ENCODE measurements at places on chromosomes 2 and 18. TPM values are rescaled to one million over a fixed set of nuclear protein-coding genes. Genes with fewer than 3 reads are reported as not detected.
A peak's percentile ranks its signal among the peaks of the same experiment; 100 is the strongest.

The STON1 gene
- 3.1 TPM for polyA plus RNA-seq

The RSAD2 gene
- polyA plus RNA-seq: not detected

The RNF144A gene
- 0.47 TPM for polyA plus RNA-seq

The PID1 gene
- polyA plus RNA-seq: 1.1 TPM

The DSG4 gene
- not detected for polyA plus RNA-seq

The ELOA2 gene
- not detected for polyA plus RNA-seq

The AMER3 gene
- polyA plus RNA-seq: not detected

The L3MBTL4 gene
- 0.02 TPM for polyA plus RNA-seq

The G6PC2 gene
- polyA plus RNA-seq: not detected

The BARD1 gene
- polyA plus RNA-seq: 3.1 TPM

DNA sequence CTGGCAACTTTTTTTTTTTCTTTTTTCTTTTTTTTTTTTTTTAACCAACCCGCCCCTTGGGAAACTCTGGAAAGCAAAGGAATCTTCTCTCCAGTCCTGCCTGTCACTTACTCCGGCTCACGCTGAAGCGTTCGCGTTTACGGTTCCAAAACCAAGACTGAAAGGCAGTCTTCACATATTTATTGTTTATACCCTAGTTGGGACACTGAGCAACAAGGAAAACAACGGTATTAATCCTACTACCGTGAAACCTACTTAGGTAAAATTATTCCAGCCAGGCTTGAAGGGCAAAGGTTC, 125.4 kb downstream of the OSBPL1A start:
- peak; percentile 72 for DNase-seq

GRCh38 chr18:12027046-12027445, 45.7 kb downstream of the IMPA2 start:
- DNase-seq: no peak

GRCh38 chr18:50751947-50752346, 67.9 kb downstream of the MRO start:
- DNase-seq: no peak

DNA sequence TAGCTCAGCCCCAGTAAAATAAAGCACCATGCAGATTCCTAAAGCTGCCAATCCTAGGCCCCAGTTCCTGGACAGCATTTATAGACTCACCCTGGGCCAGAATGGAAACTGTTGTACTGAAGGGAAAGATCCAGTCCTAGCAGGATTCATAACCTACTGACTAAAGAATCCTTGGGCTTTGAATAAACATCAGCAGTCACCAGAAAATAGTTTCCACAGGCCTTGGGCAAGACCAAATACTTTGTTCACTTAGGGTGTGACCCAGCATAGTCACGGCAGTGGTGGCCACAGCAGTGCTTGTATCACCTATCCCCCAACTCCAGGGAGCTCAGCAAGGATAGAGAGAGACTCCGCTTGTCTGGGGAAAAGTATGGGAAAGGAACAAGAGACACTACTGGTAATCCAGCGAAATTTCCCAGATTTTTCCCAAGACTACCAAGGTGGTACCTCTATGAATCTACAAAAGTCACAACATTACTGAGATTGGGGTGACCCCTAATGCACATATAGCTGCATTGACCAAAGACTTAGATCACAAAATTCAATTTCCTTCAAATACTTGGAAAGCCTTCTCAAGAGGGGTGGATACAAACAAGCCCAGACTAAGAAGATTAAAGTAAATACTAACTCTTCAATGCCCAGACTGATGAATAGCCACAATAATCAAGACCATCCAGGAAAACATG, 748.1 kb upstream of the LRATD1 start:
- DNase-seq: no peak

DNA sequence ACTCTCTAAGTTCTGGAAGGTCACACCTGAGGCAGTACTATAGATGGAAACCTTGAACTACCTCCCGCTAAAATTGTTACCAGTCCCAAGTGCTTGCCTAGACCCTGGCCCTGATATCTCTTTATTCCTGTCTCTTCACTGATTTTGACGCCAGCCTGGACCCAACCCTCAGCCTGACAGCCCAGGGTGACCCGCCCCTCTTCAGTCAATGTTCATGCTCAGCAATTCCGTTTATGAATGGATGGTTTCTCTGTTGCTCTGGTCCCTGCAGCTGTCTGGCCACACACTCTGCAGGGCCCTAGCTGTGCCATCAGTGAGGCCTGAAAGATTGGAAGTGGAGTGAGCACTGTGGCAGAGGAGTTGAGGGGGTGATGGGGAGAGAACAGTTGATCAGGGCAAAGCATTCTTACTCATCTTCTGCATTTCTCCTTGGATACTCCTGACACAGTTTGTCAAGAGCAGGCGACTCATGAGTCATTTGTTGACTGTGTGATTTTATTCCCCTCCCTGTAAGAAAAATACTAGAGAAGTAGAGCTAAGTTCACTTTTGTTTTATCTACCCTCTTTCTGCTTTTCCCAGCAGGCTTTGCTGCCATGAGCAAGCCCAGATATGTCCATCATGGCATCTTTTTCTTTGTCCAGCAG, 46.0 kb downstream of the NPAS2 start:
- peak; percentile 84 for DNase-seq

DNA sequence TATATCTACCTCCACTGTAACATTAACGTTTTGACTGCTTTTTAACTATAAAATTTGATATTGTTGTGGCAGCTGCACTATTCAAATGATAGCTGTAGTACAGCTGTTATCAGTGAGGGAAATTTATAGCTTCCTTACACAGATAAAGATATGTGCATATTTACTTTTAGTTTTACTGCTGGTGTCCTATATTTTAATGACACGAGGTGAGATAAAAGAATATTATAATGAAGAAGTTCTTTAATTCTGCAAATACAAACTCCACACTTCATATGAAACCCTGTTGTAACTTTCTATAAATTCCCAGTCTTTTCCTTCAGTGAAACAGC, 427.8 kb upstream of the ZEB2 start:
- no peak for DNase-seq

DNA sequence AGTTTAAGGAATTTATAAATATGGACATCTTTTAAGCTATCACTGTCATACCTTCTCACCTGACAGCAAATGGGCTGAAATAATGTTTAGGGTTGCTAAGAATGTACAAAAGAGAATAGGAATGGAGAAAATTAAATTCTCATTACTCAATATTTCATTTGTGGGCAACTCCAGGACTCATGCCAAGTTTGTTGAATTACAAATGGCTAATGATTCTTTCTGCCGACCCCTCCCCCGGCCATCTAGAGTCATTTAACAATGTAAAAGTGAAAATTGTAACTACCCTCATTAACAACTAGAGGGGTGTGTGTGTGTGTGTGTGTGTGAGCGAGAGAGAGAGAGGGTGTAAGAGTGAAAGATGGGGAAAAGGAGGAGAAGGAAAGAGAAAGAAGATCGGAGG, 708.5 kb upstream of the FAM98A start:
- DNase-seq: no peak

GRCh38 chr2:62501069-62501468, 4.9 kb downstream of the TMEM17 start:
- no peak for DNase-seq

DNA sequence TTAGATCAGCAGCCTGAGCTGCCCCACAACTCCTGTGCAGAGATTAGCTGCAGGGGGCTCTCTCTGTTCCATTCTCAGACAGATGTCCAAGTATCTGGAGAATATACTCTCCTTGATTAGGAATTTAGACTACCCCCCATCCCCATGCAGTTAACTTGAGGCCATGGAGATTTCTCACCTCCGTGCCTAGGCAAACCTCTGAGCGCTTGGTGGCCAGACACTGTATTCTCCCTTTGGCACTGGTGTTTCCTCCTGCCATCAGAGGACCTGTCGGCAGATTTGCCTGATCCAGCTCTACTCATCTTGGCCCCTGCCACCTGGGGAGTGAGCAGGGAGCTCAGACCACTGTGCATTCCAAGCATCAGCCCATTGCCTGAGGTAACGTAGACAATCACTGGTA, 48.3 kb downstream of the ZNF804A start:
- DNase-seq: no peak

- DNase-seq: no peak
These were observed 156.4 kb upstream of the ITGA4 start for GRCh38 chr2:181300600-181301291.

GRCh38 chr2:209147981-209148380, 275.9 kb upstream of the MAP2 start:
- no peak for DNase-seq

DNA sequence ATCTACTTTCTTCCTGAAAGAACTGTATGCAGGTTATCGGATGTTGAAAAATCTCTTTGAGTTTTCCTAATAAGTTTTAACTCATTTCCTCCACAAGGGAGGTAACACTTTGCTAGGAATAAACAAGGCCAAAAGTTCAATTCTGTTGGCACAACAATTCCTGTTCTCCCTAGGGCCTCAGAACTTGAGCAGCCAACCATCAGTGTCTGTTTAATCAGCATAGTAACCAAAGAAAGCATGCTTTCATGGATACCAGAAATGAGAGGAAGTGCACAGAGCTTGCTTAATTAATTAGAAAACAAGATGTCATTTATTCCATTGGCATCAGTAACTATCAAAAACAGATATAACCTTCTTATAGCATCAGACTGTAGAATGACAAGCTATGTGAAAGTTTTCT, 503.2 kb upstream of the CNTNAP5 start:
- no peak for DNase-seq

GRCh38 chr2:160221391-160222276, 21.6 kb upstream of the ITGB6 start:
- DNase-seq: peak; percentile 64

GRCh38 chr2:231187736-231188505, 10.5 kb upstream of the ARMC9 start:
- peak; percentile 24 for DNase-seq

DNA sequence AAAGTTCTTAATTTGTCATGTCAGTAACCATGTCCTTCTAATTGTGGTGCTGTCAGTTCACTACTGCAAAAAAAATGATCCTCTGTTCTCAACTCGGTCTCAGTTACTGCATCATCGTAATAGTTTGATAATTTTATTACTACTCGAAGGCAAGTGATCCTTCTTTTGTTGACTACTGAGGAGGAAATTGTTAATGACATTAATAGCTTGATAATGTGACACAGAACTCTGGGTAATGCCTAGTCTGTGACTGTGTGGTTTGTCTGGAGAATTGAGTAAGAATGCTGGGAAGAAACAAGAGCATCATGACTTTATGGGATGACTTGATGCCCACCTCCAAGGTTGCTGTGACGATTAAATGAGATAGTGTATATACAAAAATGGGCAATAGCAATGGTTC, 267.2 kb downstream of the LRRTM1 start:
- DNase-seq: no peak

DNA sequence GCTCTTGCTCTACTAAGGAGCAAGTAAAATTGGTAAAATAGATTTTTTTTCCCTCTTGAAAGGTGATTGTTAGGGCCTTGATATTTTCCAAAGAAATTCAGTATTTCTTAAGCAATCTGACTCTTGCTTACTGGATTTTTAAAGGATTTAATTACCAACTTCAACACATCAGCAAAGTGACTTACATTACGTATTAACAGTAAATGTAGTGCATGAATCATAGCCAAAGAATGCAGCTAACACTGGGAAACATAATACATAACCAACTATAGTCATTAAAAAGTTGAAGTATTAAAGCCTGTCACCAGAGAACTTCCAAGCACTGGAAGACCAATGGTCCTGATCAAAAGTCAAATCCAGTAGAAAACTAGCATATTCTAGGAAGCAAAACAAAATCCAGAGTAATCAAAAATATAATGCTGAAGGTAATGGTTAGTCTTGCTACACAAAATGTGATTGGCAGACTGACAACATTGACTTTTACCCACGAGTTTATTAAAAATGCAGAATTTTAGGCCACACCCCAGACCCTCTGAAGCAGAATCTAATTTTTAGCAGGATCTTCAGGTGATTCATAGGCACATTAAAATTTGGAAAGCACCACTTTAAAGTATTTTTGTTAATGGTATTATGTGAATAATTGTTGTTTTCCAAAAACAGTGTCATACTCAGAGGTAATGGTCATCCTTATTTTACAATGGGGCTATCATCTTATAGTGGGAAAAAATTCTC, 31.8 kb upstream of the CAVIN2 start:
- DNase-seq: peak; percentile 90

DNA sequence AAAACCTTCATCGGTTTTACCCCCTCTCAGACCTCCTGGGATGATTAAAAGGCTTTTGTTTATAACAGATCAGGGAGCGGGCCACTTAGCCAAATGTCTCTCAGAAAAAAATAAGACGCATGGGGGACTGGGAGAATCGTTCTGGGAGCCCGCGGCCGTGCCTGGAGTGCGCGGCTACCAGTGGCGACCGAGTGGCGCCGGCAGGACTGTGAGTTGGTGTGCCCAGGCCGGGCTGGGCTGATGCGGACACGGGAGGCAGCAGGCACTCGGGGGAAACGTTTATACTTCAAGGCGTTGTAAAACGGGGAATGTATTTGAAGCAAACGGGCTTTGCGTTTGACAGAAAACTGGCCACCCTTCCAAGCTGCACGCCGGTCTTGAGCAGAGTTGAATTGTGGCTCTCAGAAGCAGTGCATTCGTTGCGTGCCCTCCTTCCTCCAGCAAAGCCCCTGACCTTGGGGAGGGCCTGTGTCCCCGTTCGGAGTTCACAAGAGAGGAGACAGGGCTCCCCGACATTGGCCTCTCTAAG, 4.7 kb upstream of the HOXD10 start:
- no peak for DNase-seq

DNA sequence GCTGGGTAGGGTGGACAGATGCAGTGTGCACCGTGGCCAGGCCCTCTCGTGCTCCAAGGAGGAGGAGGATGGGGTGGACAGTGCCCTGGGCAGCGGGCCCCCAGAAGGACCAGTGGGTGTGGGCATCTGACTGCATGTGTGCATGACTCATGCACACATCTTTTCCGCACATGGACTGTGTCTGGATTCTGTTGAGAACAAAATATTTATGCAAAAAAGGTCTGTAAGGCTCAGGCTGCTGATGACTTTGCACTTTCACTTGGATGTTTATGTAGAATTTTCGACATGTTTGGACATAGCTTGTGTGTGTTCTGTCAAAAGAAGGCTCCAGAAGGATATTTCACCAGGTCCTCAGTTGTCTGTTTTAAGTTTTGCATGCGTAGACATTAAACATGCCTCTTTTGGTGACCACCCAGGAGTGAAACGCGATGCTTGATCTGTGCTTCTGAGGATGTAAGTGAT, 45.6 kb downstream of the MTCL1 start:
- peak; percentile 96 for DNase-seq

DNA sequence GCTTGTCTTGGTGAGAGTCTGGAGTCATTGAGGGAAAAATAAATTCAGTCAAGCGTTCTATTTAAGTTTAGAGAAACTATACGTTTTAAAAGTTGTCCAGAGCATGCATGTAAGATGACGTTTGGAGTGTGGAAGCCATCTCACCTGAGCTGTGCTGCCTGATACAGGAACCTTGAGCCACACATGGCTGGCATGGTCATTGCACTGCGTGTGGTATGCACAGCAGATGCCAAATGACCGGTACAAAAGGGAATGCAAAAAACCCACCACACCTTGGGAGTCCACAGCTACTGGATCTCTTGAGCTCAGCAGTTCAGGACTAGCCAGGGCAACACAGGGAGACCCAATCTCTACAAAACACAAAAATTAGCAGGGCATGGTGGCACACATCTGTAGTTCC, 4.3 kb downstream of the MZT2B start:
- no peak for DNase-seq

- DNase-seq: peak; percentile 79
These were observed at the start of gene C2orf68 for GRCh38 chr2:85611705-85612587. Gene C2orf68, minus strand, starts transcription at chr2:85612066. Its CDS starts 82 bp downstream, at chr2:85611984.
